Aortic smooth muscle cell (primary cell): ENCODE measurements at places on chromosomes 5 and 9. TPM values are rescaled to one million over a fixed set of nuclear protein-coding genes. Genes with fewer than 3 reads are reported as not detected.

CDH12 gene
- not detected in 2 replicates for total RNA-seq

PFN3 gene
- total RNA-seq: not detected in 2 replicates

MAMDC2 gene
- 2.5 and 2.6 TPM in 2 replicates for total RNA-seq

ARL10 gene
- total RNA-seq: 7.5 and 7.9 TPM in 2 replicates

TTC23L gene
- 0.13 and 0.31 TPM in 2 replicates for total RNA-seq

OR1J2 gene
- total RNA-seq: 0.53 TPM in 1 of 2 replicates, not detected in the other

WASHC1 gene
- total RNA-seq: 3.4 and 4.2 TPM in 2 replicates

ADCY2 gene
- under 0.01 TPM in 2 replicates for total RNA-seq

SPOCK1 gene
- 50.3 and 224 TPM in 2 replicates for total RNA-seq

WNT8A gene
- not detected in 2 replicates for total RNA-seq

SPATA31C1 gene
- not detected in 2 replicates for total RNA-seq

SNCAIP gene
- total RNA-seq: 0.93 and 1.5 TPM in 2 replicates

UGT3A1 gene
- total RNA-seq: not detected in 2 replicates

NDUFAF2 gene
- 24.8 and 34.3 TPM in 2 replicates for total RNA-seq

SAXO1 gene
- under 0.01 TPM in 2 replicates for total RNA-seq

SHOC1 gene
- total RNA-seq: not detected in 2 replicates

PCAT7 gene
- 0.06 TPM in 1 of 2 replicates, not detected in the other for total RNA-seq

FYB1 gene
- 0.26 and 0.75 TPM in 2 replicates for total RNA-seq

ADAM19 gene
- 6.5 and 6.8 TPM in 2 replicates for total RNA-seq

LIFR gene
- total RNA-seq: 21.0 and 21.6 TPM in 2 replicates

PTGS1 gene
- total RNA-seq: 38.4 and 138 TPM in 2 replicates

TAF11L5 gene
- total RNA-seq: not detected in 2 replicates

AGGF1 gene
- total RNA-seq: 27.9 and 29.6 TPM in 2 replicates

AK8 gene
- 0.40 and 0.56 TPM in 2 replicates for total RNA-seq

HACD4 gene
- total RNA-seq: 1.2 and 1.7 TPM in 2 replicates

FXN gene
- total RNA-seq: 0.92 and 2.0 TPM in 2 replicates

SPATA31D3 gene
- not detected in 2 replicates for total RNA-seq

BTNL3 gene
- total RNA-seq: not detected in 2 replicates

HMGCS1 gene
- total RNA-seq: 64.3 and 88.2 TPM in 2 replicates

HAND1 gene
- not detected in 2 replicates for total RNA-seq

GZMA gene
- not detected in 2 replicates for total RNA-seq

ANKRD34B gene
- not detected in 2 replicates for total RNA-seq

SNX24 gene
- total RNA-seq: 17.7 and 19.3 TPM in 2 replicates

KIF4B gene
- total RNA-seq: under 0.01 TPM in 1 of 2 replicates, not detected in the other
